LHCN-M2 (cell line): ENCODE measurements at places on chromosomes 2 and 18.
A peak's percentile ranks its signal among the peaks of the same experiment; 100 is the strongest.

DNA sequence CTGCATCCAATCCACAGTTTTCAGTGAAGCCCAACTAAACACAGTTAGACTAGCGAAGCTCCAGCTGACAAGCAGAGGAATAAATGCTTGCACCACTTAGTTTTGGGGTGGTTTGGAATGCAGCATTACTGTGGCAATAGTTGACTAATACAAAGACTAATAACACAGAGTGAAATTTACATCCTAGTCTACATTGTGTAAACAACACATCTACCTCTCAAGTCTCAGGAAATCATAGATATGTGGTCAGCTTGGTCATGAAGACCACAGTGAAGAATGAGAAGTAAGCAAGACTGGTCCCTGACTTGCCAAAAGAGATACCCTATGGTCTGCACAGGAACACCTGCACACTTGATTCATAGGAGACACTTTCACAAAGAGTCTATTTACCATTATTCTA is 155.1 kb upstream of the TANK start:
- no peak for DNase-seq

DNA sequence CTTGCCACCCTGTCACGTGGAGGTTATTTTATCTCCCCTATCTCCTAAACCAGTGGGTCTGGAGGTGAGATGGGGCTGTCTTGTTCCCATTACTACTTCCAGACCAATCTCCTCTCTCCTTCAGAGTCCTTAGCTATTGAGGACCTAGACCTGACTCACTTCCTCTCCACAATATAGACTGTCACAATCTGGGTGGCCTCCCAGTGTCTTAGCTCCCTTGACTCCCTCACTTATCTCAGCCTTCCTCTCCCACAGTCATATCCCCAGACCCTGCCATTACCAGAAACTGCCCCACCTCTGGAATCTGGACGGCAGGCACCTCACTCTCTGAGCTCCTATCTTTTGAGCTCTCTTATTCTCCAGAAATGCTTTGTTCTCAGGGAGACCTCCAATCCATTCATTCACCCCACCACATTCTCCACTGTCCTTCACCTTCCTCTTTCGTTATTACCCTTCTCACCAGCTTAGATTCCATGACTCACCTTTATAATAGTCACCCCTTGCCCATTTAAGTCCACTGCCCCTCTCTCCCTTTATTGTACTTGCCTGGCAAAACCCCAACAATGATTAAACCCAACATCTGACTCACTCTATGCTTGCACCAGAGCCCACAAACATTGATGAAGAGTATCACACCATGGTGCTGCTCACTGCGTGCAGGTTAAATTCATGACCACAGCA is 23.3 kb upstream of the SIX3 start:
- peak; percentile 19 for DNase-seq

- peak; percentile 57 for DNase-seq
These were observed 82.9 kb downstream of the GRB14 start for GRCh38 chr2:164538240-164538866.

GRCh38 chr2:219609149-219609750 is 11.6 kb downstream of the STK11IP start:
- DNase-seq = no peak

DNA sequence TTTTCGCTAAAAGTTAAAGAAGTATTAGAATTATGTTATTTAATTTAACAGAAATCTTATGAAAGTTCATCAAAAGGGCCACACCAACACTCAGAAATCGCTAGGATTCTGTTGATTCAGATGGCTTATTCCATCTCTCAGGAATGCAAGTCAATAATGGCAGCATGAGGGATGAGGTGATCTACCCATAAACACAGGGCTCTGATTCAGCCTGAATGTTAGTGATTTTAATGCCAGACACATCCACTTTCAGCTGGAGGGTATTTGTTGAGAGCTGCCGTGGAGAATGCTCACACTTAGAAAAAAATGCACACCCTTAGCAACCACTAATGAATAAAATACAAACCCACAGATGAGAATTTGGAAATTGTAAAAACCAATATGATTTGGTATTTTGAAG is 173.3 kb upstream of the ERBB4 start:
- DNase-seq = peak; percentile 62

DNA sequence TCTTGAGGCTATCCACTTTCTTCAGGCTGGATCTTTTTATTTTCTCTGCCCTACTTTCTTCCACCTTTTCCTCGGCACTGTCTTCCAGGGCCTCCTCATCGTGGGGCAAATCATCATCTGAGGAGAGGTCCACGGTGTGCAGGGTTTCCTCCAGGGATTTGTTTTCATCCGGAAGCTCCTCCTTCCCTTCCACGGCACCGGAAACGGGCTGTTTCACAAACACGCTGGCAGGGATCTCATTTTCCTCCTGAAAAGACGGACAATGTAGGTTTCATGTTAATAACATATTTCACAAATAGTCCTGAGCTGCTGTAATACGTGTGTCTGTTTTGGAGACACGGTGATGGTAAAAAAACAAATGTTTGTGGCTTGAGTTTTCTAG is 10.4 kb downstream of the CAVIN2 start:
- no peak for DNase-seq

GRCh38 chr2:134771313-134771801 is 52.6 kb upstream of the TMEM163 start:
- peak; percentile 36 for DNase-seq

DNA sequence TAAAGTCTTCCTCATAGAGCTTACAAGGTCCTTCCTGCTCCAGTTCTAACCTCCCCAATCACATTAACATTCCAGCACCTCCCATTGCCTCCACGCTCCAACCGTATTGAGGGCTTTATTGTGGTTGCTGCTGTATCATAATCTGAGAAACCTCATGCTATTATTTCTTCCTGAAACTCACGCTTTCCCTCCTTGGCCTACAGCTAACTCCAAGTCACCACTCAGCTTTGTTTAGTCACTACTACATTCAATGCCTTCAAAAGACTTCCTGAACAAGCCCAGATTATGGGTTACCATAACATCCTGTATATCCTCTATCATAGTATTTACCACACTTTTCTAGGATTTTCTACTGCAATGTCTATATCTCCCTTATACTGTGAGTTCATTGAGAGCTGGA is 230.4 kb downstream of the IKZF2 start:
- DNase-seq = no peak

- peak; percentile 87 for DNase-seq
These were observed 1.0 kb downstream of the ACVR1 start for GRCh38 chr2:157874997-157875640.

GRCh38 chr2:100898035-100898665 is 78.2 kb downstream of the NPAS2 start:
- DNase-seq = no peak

DNA sequence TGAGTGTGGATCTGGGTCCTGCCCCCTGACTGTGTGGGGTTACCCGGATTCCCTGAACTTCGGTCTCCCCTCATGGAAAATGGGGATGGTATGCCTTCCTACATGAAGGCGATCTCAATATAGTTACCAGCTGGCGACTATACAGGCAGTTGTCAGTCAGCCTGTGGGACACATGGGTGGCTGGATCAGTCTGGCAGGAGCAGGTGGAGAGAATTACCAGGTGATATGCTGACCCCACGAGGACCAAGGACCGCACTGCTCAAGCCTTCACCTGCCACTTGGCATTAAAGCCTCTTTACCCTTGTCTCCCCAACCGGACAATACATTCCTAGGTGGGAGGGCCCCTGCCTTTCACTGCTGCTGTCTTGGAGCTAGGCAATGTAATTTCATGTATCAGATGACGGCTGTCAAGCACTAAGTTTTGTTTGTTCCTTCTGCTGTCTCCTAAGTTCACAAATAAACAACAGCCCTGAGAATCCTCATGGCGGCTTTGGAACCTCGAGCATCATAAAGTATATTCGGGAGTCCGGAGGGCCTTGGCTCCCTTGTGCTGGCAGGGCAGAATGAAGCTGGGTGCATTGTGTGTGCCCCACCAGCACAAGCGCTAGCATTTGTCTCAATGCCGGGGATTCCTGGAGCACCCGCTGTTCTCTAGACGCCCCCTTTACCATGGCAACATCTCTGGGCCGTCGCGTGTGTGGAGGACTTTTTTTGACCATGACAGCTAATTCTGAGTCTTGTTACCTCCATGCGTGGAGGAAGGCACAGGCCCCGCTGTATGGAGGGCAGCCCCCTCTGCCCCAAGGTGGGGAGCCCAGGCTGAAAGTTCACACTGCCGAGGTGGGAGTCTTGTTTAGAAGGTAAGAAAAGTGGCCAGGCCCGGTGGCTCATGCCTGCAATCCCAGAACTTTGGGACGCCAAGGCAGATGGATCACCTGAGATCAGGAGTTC is 48.6 kb downstream of the PDCL3 start:
- no peak for DNase-seq

GRCh38 chr2:23292024-23292423 is 93.0 kb upstream of the KLHL29 start:
- DNase-seq = no peak

- DNase-seq = peak; percentile 33
These were observed 12.6 kb upstream of the KCNG2 start for GRCh38 chr18:79784965-79785770.

DNA sequence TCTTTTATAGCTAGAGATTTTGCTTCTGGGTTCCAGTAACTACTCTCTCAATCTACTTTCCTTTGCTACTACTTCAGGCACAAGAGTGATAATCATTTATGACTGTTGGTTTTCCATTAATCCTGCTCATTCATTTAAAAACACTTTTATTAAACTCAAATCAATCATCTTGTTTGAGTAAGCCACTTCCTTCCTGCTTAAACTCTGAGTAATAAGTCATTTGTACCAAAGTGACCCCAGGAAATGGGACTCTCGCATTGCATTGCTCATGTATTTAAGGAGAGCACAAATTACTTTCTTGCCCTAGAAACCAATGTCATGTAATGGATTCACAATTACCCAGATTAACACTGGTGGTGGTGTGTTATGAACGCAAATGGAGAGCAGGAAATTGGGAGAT is 270.7 kb upstream of the HNMT start:
- DNase-seq = no peak

DNA sequence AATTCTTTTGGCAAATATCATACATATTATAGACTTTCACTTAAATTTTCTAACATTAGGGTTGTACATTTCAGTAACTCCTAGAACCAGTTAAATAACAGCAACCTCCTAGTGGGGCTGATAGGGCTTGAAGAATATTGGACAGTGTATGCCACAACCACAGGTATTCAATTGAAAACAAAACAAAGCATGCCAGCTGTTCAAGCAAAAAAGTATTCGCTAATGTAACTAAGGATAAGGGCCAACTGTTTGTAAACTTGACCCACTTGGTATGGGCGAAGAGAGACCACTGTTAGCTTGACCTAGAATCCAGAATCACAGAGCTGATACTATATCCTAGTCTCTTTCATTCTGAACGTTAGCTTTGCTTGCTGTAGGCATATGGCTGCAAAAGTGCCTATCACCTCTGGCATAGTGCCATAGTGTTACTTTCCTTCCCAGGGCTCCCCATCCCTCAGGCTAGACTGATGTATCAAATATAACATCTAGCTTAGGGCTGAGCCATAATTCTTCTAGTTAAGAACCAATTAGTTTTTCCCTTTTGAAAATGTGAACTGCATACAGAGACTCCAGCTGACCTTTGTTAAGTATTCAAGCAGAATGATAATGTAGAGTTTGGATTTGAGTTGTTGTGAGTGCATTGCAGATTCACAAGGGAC is 458.8 kb upstream of the NRXN1 start:
- DNase-seq = peak; percentile 62

DNA sequence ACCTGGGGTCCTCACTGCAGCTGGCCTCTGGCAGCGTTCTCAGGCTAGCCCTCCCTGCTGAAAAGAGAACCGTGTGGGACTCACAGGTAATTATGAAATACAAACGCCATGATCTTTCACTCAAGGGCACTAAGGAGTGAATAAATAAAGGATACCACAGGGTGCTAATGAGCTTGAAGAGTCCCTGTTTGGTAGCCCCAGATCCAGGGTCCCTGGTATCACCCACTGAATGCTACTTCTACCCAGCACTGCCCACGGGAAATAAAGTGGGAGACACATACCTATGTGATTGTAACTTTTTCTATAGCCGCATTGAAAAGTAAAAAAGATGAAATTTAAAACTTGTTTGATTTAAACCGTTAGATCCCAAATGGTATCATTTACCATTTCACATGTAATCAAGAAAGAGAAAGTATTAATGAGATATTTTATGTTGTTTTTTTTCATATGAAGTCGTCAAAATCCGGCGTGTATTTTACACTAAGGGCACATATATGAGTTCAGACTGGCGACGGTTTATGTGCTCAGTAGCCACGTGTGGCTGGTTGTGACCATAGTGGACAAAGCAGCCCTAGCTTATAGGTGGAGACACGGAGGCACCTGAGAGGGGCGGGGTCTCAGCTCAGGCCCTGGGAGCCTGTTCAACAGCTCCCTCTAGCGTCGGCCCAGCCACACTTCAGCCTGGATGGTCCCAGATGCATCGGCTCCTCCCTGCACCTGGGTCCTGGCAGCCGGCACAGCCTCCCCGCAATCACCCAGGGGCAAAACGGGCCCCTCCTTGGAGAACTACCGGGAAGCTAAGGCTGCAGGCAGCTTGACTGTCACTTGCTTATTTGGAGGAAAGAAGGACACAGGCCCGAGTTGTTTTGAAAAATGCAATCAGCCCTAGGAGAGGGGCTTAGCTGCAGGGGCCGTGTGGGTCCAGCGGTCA is 39.2 kb downstream of the ODC1 start:
- peak; percentile 59 for DNase-seq

- peak; percentile 27 for DNase-seq
These were observed 268.1 kb upstream of the CXCR4 start for GRCh38 chr2:136386046-136386445.

- no peak for DNase-seq
These were observed 447.6 kb upstream of the POU3F3 start for GRCh38 chr2:104406261-104406726.

- no peak for DNase-seq
These were observed 75.4 kb downstream of the TSN start for GRCh38 chr2:121830809-121831208.

GRCh38 chr2:122174061-122174460 is 418.6 kb downstream of the TSN start:
- DNase-seq = no peak

DNA sequence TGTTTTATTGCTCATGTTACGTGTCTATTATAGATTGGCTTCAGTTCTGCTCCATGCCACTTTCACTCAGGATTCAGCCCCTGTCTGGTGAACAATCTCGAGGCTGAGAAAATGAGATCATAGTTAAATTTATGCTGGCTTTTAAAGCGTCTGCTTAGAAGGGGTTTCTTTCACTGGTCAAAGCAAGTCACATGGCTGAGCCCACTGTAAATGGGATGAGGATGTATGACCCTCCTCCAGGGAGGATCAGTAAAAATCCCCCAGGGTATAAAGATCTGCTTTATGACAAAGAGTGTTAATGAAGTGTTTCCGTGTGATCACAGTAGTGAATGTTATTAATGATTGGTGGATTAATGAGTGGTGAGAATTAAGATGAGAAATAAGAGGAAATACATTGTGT is 6.2 kb upstream of the PLCL1 start:
- DNase-seq = no peak

DNA sequence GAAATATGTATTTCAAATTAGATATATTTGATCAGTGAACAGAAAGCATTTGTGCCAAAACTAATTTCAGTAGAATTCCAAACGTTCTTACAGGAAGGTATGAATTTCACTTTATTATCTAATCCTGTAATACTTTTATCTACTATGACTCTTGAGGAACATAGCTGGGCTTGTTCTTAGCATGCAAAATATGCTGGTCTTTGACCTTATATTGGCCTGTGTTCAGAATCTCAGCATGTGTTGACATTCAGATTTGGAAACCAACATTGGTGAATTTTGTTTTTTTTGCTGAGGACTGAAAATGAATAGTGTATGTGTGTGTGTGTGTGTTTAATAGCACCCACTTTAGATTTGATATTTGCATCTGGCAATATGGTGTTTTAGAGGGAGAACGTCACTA is 112.2 kb downstream of the MEIS1 start:
- DNase-seq = no peak
